Activated CD4-positive, alpha-beta T cell treated with anti-CD3 and anti-CD28 coated beads for 36 hours (primary cell): ENCODE measurements at places on chromosomes 4 and X.
A peak's percentile ranks its signal among the peaks of the same experiment; 100 is the strongest.

DNA sequence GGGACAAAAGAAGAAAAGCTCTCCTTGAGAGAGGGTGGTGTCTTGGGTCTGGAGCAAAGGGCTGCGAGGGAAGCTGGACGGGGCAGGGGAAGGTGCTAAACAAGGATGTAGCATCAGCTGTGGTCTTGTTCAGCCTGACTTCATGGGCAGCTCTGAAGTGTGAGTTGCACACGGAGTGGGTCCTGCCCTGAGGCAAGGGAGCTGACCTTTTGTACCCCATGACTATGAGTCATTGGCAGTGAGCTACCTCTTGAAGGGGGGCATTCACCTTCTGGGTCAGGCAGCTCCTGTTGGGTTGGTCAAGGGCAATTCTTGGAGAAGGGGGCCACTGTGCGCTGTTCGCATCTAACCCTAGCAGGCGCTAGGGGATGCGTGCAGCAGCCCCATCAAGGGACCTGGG, 151.8 kb downstream of the SMIM20 start:
- no peak for DNase-seq

GRCh38 chr4:72846280-72847111, 223.0 kb downstream of the COX18 start:
- DNase-seq: no peak

DNA sequence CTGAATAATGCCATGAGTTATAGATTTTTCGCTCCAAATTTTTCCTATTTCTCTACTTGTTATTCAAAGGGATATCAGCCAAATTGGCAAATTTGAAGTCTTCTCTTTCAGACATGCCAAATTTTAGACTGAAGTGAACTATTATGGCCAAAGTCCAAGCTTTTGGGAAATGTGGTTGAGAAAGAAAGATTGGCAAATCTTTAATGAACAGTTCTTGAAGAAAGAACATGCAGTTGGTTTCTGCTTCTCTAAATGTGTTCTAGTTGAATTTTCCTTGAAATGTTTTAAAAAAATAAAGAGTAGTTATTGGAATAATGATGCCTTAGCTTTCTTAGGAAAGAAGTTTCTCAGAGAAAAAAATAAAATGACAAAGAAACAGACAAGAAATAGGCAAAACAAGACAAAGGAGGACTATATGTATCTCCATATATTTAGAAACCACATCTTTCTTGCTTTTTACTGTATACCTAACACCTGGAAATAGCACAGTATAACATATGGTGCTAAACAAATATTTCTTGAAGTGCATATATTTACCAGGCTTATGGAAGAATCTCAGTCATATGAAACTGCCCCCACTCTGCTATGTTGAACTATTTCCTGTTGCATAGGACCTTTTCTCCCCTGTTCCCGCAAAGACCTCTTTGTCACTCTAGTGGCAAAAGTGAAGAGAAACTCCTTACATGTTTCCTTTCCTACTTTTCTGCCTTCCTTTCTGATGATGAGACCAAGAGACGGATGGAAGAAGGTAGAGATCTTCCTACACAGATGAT, 250.0 kb downstream of the ARHGAP24 start:
- no peak for DNase-seq

- DNase-seq: no peak
Observed at GRCh38 chr4:143215873-143216272, 31.2 kb downstream of the USP38 start.

GRCh38 chr4:186192066-186192612, 772 bp downstream of the CYP4V2 start:
- peak; percentile 54 for DNase-seq

GRCh38 chrX:132631579-132632232, 142.9 kb upstream of the MBNL3 start:
- DNase-seq: no peak

DNA sequence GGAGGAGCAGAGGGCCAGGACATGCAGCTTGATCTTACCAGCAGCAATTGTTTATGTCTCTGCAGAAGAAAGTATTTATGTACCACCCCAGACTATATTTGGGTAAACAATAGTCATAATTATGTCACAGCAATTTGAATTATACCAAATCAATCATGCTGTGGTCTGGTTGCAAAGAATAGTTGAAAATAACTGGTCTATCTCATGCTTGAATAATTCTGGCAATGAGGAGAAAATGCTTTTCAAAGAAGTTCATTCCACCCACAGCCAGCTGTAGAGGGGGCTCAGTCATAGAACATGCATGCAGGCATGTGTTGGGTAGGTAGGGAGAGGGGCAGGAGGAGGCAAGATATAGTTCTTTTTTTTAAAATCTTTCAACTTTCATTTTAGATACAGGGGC, 399.2 kb downstream of the IL15 start:
- no peak for DNase-seq

DNA sequence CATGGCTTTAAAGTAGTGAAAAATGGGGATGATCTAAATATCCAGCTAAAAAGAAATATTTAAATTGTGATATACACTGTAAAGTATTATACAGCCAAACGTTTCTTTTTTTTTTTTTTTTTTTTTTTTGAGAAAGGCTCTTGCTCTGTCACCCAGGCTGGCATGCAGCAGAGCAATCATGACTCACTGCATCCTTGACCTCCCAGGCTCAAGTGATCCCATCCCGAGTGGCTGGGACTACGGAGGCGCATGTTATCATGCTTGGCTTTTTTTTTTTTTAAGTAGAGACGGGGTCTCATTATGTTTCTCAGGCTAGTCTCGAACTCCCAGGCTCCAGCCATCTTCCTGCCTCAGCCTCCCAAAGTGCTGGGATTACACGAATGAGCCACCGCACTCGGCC, 17.1 kb downstream of the SMIM14 start:
- DNase-seq: no peak

GRCh38 chr4:63459329-63459728, 949.9 kb downstream of the TECRL start:
- DNase-seq: no peak

DNA sequence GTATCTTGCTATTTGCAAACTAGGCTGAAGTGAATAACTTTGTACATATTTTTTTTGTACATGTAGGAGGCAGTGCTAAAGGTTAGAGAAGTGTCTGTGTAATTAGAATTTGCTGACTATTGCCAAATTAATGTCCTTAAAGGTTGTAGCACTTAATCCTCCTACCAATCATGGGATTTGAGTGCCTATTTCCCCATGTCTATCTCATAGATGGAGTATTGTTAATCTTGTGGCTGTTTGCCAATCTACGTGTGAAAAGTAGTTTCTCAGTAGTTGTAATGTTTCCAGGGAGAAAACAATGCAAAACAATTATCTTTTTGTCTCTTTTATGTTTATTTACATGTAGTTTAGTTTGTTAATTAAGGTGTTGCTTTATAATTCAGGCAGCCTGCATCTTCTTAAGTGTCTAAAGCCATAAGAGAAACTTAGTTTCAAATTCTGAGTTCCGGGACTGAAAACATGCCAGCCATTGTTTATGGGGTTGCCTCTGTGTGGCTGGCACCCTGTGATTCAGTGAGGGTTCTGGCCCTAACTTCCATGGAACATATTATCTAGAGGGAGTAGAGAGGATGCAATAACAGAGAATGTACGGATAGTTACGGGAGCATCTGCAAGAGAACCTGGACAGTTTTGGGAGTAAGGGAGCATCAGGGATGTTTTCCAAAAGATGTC, 142.4 kb downstream of the KLHL8 start:
- no peak for DNase-seq

DNA sequence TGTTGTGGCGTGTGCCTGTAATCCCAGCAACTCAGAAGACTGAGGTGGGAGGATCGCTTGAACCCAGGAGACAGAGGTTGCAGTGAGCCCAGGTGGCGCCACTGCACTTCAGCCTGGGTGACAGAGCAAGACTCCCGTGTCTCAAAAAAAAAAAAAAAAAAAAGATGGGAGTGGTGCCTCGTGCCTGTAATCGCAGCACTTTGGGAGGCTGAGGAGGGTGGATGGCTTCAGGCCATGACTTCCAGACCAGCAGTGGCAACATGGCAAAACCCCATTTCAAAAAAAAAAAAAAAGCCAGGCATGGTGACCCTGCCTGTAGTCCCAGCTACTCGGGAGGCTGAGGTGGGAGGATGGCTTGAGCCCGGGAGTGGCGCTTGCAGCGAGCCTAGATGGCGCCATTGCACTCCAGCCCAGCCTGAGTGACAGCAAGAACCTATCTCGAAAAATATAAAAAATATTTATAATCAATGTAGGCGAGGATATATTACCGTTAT, 27.0 kb downstream of the EIF2S3 start:
- peak; percentile 74 for DNase-seq

DNA sequence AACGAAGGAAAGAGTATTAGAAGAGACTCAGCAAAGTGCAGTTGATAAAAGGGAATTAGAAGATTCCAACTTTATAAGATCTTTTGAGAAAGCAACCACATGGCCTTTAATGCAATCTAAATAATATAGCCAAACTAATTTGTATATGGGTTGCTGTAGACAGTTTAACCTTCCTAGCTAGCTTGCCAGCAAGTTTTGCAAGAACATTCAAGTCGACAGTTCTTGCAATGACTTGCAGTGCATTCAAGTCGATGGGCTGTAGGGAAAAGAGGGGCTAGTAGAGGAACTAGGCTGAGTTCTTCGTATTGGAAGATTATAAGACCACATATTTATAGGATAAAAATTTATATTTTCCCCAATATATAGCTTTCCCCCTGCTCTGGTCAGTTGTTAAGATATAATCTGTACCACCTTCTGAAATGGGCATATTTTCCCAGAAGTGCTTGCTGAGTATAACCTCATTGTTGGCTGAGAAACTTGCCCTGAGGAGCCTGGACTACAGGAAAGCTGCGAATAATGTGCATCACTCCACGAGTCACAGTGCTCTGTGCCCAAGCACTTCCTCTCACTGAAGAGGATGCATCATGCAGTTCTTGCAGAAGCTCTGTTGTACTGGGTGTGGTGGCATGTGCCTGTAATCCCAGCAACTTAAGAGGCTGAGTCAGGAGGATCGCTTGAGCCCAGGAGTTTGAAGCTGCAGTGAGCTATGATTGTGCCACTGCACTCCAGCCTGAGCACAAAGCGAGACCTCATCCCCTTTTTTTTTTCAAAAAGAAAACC, 56.7 kb downstream of the DOCK11 start:
- DNase-seq: peak; percentile 15

DNA sequence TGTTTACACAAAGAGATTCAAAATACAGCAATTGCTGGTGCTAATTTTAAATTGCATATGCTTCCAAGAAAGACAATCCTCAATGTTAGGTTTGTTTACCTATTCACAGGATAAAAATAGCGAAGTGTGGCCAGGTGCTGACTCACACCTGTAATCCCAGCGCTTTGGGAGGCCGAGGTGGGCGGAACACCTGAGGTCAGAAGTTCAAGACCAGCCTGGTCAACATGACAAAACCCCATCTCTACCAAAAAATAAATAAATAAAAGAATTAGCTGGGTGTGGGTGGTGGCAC, 77.7 kb downstream of the OPHN1 start:
- no peak for DNase-seq

DNA sequence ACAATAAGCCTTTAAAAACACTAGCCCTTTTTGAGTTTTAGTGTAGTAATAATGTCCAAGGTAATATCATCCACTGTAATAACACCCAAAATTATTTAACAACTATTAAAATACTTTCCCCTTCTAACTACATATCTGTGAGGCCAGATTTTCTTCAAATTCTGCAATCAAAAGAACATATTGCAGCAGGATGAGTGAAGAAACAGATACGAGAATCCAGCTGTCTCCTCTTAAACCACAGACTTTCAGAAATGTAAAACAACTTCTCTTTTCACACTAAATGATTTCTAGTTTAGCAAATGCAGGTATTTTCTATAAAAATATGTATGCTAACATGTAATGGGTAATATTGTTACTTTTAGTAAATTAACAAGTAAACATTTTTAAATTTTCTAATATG, 148.9 kb downstream of the PRDM5 start:
- no peak for DNase-seq

GRCh38 chrX:69951753-69952152, 98.0 kb downstream of the AWAT2 start:
- no peak for DNase-seq

GRCh38 chr4:22661443-22661842, 31.3 kb upstream of the GBA3 start:
- DNase-seq: no peak

- DNase-seq: no peak
Observed at GRCh38 chr4:3250438-3250955, 1.5 kb downstream of the MSANTD1 start.

GRCh38 chr4:98851806-98852205, 77.1 kb downstream of the EIF4E start:
- no peak for DNase-seq

DNA sequence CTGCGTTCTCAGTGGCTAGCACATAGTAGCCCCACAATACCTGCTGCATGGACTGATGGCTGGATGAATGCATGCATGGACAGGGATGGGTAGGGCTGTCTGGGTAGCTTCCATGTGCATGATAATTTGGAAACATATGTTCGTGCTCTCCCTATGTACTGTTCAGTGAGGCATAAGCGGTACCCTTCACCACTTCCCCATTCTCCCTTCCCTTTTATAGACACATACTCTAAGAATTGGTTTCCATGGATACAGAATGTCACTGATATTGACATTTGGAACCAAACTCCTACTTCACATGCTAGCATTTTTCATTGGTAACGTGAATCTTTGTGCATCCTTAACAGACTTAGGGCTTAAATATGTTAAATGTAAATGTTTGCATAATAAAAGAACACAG, 20.4 kb downstream of the USP46 start:
- DNase-seq: no peak

GRCh38 chrX:42025861-42026260, 102.5 kb upstream of the CASK start:
- DNase-seq: no peak

GRCh38 chr4:37836838-37837440, 10.5 kb downstream of the PGM2 start:
- DNase-seq: no peak

GRCh38 chrX:29555465-29556091, 659.8 kb upstream of the MAGEB2 start:
- no peak for DNase-seq

GRCh38 chr4:83947830-83948193, 411.9 kb downstream of the GPAT3 start:
- DNase-seq: no peak

- DNase-seq: no peak
Observed at GRCh38 chr4:168019019-168019651, 73.2 kb upstream of the ANXA10 start.

- no peak for DNase-seq
Observed at GRCh38 chrX:15758140-15758539, 20.1 kb downstream of the CA5B start.

- no peak for DNase-seq
Observed at GRCh38 chr4:141668200-141668910, 32.0 kb downstream of the IL15 start.

DNA sequence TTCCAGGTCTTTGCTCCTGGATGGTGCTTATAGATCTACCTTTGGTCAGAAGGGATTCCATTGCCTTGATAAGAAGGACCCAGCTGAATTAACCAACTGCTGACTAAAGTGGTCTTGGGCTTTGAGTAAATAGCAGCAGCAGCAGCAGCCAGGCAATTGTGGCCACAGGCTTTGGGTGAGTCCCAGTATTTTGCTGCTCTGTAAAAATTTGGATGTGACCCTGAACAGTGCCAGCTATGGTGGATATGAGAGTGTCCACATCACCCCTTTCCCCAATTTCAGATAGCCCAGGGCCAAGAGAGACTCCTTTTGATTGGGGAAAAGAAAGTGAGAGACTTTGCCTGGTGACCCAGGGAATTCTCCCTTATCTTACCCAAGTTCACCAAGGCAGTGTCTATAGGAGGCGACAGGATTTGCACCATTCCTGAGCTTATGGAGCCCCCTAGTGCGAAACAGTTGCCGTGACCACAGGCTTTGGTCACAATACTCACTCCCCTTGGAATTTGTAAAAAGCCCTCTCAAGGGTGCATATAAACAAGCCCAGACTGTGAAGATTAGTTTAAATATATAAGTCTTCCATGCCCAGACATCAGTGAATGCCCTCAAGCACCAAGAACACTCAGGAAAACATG, 518.0 kb downstream of the TMA16 start:
- peak; percentile 49 for DNase-seq
